ENCODE measurements at places on chromosomes 7 and 10.

DNA sequence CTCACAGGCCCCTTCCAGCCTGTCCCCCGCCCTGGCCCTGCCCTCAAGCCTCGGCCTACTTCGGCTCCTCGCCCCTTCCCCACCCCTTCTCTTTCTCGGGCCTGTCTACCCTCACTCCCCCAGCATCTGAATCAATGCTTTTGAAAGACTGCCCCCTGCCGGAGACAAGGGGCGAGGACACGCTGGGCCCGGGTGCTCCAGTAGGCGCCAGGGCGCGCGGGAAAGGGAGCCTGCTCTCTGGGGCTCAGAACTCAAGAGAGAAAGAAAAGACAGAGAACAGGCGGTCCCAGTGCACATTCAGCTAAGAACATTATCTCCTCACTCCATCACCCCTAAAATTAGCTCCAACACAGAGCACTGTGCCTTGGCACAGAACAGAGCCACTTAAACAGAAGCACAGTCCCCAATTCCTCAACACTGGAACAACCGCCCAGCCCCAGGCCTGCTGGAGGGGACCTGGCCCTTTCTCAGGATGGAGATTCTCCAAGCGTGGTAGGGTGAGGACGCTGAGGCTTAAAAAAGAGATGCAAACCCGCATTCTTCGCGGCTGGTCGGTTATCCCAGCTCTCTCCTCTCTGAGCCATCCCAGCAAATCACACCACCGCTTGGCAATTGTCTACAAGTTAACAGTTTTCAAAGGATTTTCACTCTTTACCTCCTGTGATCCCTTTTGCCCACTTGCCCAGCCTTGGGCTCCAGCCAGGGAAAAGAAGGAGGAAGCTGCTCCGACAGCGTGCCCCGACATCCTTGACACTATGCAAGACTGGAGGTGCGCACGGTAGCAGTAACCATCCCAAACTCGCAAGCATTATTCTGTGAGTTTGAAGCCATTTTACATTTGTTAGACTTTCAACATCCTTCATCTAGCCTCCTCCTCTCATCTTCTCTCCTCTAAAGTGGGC is 2.1 kb downstream of the GIGYF1 start:
- DNase-seq = peak; percentile 73

DNA sequence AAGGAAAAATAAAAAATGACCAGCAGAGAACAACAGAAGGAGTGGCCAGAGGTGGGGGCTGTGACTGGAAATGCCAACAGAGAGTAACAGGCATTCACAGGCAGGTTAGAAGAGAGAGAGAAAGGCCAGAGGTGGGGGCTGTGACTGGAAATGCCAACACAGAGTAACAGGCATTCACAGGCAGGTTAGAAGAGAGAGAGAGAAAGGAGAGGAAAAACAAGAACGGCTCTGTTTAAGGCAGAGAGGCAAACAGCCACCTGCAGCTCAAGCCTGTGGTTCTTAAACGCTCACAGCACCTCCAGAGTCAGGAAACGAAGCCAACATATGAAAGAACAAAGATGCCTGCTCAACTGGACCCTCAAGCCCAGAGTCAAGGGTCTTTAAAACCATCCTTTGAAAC is 39.5 kb upstream of the DGKI start:
- DNase-seq = no peak

- no peak for DNase-seq
Measured at GRCh38 chr7:157009778-157010587, 480 bp downstream of the MNX1 start.

DNA sequence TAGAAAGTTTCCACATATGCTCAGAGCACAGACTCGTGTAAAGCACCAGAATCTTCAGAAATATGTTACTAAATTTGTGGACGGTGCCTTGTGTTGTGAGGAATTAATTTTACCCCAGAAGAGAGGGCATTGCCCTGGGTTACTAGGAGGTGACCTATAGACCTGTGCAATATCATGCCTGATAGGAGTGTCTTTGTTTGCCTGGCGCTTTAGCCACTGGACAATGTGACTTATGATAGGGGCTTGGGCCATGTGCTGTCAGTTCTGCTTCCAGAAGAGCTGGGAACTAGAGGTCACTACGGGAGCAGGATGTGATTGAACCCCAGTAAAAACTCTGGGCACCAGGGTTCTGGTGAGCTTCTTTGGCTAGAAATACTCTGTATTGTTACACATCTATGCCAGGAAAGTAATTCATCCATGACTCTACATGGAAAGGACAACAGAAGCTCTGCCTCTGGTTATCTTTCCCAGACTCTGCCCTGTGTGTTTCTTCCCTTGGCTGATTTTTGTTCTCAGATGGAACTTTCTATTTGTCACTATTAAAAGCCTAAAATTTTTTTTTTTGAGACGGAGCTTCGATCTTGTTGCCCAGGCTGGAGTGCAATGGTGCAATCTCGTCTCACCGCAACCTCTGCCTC is 75.5 kb downstream of the SIRT1 start:
- no peak for DNase-seq

DNA sequence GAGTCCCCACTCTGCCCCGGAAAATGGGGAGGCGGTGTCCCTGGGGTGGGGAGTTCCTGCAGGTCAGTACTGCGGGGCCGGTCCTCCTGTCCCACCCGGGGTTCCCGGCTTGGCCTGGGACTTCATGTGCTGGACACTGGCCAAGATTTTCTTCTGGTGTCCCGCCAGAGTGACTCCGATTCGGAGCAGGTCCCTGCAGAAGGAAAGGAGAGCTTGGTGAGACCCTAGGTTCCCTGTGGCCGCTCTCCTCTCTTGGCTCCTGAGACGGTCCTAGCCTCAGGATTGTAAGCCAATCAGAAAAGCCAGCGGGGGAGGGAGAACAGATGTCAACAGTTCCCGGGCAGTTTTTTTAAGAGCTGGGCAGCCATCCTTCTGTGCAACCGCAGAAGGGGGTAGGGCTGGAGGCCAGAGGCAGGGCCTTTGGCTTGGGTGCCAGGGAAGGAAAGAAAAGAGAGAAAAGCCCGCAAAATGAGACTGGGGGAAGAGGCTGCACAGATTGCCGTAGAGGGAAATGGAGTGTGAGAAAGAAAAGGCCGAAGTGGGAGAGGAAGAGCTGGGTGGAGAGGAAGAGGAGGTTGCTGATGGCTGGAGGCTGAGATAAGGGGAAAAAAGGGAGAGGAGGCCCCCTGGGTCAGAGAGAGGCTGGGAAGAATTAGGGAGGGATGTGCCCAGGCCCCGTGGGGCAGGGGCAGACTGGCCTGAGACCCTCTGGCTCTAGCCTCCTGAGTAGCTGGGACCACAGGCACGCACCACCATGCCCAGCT is 23.7 kb downstream of the EPHB4 start:
- DNase-seq = peak; percentile 63

DNA sequence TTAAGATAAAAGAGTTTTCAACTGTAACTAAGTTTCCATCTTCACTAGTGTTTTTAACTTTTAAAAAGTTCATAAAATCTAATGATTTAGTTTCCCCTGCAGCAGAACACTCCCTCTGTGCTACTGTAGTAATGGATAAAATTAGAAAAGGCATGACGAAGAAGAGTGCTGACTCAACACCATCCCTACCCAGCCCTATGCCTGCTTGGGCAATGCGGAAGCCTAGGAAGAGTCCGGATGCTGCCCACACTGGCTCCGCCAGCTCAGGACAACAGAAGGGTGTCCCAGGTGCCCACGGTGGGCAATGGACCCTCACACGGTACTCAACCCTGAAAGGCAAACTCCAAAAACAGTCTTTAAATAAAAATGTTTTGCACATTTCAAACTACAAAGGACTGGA is 118.2 kb downstream of the LARP4B start:
- DNase-seq = no peak

DNA sequence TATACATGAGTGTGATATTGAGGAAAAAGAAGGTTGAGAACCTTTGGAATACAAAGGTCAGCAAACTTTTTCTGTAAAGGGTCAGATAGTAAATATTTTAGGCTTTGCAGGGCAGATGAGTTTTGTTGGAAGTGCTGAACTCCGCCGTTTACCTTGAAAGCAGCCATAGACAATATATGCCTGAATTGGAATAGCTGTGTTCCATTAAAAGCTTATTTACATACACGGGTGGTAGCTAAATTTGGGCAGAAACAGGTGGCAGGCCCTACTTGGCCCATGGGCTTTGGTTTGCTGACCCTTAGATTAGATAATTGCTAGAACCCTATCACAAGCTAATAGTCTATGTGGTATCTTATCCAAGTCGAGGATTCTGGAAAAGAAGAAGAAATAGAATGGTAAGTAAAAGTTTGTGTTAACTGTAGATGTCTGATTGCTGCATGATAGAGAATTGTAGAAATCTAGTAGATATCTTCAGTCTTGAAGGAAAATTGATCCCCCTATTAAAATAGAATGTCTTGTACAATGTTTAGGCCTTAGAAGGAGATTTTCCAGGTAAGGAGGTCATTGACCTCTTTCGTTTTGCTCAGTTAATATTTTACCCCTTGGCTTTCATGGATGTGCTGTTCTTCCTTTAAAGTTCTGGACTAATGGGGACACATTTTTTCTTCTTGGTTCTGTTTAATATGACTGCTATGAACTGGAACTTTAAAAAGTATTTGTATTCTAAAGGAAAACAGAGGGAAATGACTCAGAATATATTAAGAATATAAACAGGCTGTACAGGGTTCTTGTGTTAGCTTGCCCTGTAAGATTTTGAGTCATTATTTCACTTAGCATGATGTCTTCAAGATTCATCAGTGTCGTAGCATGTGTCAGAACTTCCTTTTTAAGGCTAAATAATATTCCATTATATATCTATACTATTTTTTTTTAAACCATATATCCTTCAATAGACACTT is 8.0 kb downstream of the RBM33 start:
- no peak for DNase-seq

- DNase-seq = no peak
Measured at GRCh38 chr7:137838706-137839315, 8.0 kb downstream of the DGKI start.

- no peak for DNase-seq
Measured at GRCh38 chr7:114502454-114503254, 88.0 kb downstream of the FOXP2 start.

DNA sequence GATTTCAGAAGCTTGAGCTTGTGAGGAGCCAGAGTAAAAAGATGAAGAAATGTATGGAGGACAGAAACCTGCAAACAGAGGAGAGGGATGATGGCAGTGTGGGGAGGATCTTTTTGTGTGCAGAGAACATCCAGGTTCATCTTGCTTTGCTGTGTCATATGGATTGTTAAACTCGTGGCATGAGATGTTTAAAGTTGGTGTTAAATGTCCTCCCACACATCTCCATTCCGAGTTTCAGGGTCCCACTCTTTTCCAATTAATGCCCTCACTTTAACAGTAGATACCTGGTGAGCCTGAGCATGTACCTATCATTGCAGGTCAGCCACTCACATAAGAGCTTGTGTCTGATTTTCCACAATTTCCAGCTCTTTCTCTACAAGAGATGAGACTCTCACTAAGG is 147.7 kb downstream of the ST7 start:
- DNase-seq = no peak

- no peak for DNase-seq
Measured at GRCh38 chr7:149741629-149742028, 31.8 kb downstream of the ZNF467 start.

DNA sequence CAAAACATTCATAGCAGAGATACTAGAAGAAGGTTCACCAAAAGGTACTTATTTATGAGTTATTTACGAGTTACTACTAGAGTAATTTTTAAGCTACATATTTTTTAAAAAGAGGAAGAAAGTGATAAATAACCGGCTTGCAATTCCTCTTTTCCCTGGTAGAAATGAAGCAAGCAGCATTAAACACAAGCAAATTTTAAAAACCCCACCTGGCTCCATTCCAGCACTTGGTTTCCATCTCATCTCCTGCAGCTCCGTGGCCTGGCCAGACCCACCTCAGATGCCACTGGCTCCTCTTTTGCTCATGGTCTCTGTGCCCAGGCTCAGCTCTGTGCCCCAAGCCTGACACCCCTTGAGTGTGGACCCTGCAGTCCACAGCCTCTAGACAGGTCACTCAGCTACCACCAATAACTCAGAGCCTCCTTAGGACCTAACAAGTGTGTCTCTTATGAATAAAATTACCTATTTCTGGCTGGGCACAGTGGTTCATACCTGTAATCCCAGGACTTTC is 479.5 kb downstream of the TNS3 start:
- no peak for DNase-seq

- DNase-seq = no peak
Measured at GRCh38 chr10:61390851-61391250, 62.3 kb downstream of the TMEM26 start.

- no peak for DNase-seq
Measured at GRCh38 chr7:87003872-87004798, 55.3 kb downstream of the ELAPOR2 start.

DNA sequence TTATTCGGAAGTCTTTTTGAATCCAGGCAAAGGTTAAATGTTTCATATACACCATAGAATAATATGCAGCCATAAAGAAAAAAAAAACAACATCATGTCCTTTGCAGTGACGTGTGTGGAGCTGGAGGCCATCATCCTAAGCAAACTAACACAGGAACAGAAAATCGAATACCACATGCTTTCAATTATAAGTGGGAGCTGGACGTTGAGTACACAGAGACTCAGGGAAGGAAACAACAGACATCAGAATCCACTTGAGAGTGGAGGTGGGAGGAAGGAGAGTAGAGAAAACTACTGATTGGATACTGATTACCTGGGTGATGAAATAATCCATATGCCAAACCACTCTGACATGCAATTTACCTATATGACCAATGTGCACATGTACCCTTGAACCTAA is 293.4 kb downstream of the KLF6 start:
- no peak for DNase-seq

- no peak for DNase-seq
Measured at GRCh38 chr10:116274064-116274904, 1.3 kb upstream of the GFRA1 start.

- no peak for DNase-seq
Measured at GRCh38 chr10:47154762-47155161, 145.2 kb upstream of the GDF10 start.

DNA sequence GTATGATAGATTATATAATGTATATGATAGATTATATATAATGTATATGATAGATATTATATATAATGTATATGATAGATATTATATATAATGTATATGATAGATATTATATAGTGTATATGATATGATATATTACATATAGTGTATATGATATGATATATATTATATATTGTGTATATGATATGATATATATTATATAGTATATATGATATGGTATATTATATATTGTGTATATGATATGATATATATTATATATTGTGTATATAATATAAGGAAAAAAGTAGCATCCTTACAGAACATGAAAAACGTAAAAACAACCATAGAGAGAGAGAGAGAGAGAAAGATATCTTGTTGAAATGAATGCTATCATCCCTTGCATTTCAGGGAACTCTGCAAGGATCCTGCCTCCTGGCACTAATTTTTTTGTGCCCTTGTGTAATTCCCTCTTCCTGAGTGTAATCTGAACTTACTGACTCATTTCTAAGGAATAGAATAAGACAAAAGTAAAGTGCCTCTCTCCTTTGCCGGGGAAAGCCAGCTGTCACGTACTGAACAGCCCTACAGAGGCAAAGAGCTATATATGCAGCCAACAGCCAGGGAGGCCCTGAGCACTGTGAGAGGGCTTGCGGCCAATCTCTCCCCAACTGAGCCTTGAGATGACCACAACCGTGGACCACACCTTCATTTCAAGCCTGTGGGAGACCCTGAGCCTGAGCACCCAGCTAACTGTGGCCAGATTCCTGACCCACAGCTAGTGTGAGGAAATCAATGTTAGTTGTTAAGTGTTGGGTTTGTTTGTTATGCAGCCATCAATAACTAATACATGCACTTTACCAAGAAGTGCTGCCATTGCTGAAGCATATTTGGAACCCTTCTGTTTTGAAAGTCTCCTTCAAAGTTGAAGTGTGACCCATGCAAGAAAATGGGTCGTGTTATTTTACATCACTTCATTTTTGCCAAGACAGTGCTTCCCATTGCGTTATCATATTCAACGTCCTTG is 61.1 kb upstream of the EZH2 start:
- DNase-seq = no peak

- no peak for DNase-seq
Measured at GRCh38 chr7:117870448-117871130, 2.7 kb downstream of the CTTNBP2 start.

Measured in T-helper 2 cell treated with Interferon-gamma antibody and Interleukin-4, amounts not matched to agents 5 μg/mL and 100 μg/mL, for 36 hours (primary cell).